Hypothalamus (tissue), 51 donors: ENCODE measurements at places on chromosomes 6 and 20.

DNA sequence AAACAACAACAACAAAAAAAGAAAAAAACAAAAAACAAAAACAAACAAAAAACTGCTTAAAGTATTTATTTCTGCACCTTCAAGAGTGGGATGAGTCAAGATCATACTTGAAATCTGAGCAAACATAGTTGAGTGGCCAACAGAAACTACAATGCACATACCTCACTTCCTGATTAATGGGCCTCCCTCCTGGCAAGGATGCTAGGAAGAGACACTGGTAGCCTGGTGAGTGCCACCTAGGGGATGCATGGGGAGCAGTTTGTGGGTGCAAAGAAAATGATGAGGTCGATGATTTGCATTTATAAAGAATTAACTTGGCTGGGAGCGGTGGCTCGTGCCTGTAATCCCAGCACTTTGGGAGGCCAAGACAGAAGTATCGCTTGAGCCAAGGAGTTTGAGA, 808.1 kb downstream of the MAFB start:
- DNase-seq = no peak

GRCh38 chr6:4636881-4637224, 139.4 kb upstream of the CDYL start:
- no peak for DNase-seq

DNA sequence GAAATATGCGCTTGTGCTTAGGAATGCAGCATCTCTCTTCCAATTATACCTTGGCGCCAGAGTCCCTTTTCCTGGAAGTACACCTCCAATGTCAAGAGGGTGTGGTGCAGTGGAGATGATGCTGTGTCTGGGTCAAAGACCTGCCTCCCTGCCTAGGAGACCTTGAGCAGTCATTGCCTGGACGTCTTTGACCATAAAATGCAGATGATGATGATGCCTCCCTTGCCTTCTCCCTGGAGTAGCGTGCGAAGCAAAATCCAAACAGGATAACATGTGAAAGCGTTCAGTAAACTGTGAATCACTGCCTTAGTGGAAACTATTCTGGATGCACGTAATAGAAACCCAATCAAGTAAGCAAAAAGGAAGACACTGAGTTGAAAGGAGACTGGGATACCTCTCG, 97.4 kb upstream of the ARMC2 start:
- no peak for DNase-seq

DNA sequence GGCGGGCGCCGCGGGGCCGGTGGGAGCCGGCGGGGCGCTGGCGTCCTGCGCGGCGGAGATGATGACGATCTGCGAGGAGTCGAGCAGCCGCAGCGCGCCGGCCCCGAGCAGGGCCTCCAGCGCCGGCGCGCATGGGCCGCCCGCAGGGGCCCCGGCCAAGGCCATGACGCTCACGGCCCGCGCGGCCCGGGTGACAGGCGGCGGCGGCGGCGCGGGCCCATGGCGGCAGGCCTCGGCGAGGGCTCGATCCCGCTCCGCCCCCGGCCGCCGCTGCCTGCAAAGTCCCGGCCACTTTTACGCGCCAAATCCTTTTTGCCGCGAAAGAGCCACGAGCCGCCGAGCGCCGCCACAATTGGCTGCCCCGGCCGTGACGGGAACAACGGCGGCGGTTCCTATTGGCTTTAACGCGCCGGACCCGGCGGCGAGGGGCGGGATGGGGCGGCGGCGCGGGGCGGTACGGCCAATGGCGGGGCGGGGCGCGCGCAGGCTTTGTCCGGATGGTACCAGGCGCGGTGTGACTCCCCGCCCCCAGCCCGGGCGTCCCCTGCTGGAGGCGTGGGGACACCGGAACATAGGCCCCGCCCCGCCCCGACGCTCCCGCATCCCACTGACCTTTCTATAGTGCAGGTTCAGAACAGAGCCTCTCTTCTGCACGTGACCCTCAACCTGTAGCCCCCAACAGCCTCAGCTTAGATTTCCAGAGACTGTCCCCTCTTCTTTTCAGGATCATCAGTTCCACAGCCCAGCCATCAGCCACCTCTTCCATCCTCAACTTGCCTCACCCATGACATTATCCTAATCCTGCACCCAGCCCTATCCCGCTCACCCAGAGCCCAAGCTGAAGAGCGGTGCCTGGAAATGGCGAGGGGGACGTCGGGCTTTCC, at the start of gene E2F1:
E2F1 (minus strand) TSS at position 286 of the 884 bp plus-strand sequence; CDS start at position 165, 121 bp downstream.
- peak; percentile 94 for DNase-seq

GRCh38 chr6:56849896-56850295, 105.0 kb upstream of the BEND6 start:
- DNase-seq = peak; percentile 61

GRCh38 chr20:37562695-37563480, 35.2 kb upstream of the BLCAP start:
- no peak for DNase-seq

- DNase-seq = no peak
These were observed 60.2 kb downstream of the GCLC start for GRCh38 chr6:53484476-53485280.

- no peak for DNase-seq
These were observed 107.5 kb downstream of the THEMIS start for GRCh38 chr6:127793396-127793795.

DNA sequence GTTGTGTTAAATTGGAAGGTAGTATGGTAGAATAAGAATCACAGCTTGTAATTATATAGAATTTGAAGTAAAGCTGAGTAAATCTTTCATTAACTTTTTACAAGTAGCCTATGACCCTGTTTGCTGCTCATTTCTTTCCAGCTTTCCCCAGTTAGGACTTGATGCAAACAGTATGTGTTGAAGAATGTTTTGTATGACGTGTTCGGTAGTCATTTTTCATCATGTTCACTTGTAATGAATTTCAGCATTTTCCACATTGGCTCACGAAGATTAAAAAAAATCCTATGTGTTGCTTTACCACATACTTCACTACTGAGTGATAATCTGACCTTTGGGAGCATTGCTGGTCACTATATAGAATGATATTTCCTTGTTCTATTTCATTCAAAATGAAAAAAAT, 162.4 kb downstream of the CDKAL1 start:
- DNase-seq = no peak

GRCh38 chr20:34762031-34762555, 57.9 kb downstream of the TP53INP2 start:
- DNase-seq = no peak

DNA sequence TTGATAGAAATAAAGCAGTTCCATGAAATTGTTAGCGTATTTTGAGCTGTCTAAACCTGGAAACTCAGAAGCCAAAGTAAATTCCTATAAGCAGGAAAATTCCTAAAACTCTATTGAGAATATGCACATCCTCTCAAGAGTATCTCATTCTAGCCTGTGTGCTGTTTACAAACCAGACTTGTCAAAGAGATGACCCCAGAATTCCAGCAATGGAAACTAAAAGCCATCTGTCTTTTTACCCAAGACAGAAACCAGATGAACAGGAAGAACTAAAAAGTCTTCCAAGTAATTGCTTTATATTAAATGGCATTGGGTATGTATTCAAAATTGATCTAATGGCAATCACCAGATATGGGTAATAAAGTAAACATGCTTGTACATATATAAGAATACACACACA, 92.6 kb downstream of the COL19A1 start:
- DNase-seq = no peak

GRCh38 chr6:117483004-117483644, 650 bp downstream of the DCBLD1 start:
- DNase-seq = no peak
